ENCODE measurements at places on chromosomes 1 and 21.

DNA sequence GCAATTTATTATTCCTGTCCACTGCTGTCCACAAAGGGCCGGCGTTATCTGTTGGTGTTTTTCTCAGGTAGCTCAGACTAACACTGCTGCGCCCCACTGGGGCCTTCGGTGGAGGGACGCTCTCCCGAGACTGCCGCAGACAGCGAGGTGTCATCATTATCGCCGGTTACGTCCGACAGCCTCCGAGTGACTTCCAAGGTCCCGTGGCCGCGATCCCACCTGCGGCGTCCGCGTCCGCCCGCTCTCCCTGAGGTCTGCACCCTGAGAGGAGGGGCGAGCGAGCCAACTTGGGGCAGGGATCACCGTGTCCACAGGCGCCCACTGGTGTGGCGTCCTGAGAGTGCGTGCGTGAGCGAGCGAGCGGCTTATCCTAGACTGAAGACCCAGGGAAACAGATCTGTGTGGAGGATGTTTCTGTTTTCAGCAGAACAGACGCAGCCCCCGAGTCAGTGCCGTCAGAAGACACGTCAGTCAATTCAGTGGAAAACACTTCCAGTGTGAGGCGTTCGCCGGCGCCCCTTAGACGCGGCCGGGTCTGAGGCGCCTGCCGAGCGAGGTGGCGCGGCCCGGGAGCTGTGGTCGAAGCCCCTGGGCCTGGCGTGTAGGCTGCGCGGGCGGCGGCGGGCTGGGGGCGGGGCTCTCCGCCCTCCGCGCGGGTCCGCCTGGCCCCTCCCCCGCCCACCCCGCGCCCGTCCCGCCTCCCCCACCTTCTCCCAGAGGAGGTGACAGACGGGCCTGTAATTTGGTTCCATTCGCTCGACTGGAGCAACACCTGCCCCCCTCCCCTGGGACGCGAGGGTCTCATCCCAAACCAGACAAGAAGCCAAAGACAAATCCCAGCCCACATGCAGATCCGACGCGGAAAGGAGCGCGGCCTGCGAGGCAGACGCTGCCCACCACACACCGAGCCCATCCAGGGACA lies 12.6 kb downstream of the NHLH2 start:
- no peak for DNase-seq

- DNase-seq, result no peak
These were observed 105.3 kb upstream of the SLC45A1 start for GRCh38 chr1:8212580-8213031.

- DNase-seq, result no peak
These were observed 4.0 kb downstream of the ZBTB7B start for GRCh38 chr1:155006601-155007101.

GRCh38 chr1:24091971-24092482 lies 19.9 kb downstream of the MYOM3 start:
- DNase-seq, result no peak

- DNase-seq, result no peak
These were observed 83.0 kb upstream of the GADD45A start for GRCh38 chr1:67601955-67602354.

- no peak for DNase-seq
These were observed 3.5 kb upstream of the TSPEAR start for GRCh38 chr21:44714905-44715304.

DNA sequence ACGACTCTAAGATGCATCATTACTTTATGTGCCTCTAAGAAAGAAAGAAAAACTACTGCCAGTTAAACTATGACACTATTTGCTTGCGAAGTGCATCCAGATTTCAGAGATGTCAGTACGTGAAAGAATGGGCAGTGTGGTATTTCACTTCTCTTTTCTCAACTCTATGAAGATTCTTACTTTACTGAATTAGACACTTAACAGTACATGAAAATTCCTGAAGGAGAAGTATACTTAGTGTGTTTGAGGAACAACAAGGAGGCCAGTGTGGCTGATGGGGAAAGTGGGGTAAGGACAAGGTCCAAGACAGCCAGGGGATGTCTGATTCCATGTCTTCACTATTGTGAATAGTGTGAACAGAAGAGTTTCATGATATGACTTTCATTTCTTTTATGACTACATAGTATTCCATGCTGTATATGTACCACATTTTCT lies 53.9 kb upstream of the HSD17B7 start:
- DNase-seq, result no peak

- no peak for DNase-seq
These were observed 105.8 kb downstream of the SIK1 start for GRCh38 chr21:43321111-43321510.

- DNase-seq, result no peak
These were observed 14.5 kb upstream of the ATP1A4 start for GRCh38 chr1:160136926-160137200.

DNA sequence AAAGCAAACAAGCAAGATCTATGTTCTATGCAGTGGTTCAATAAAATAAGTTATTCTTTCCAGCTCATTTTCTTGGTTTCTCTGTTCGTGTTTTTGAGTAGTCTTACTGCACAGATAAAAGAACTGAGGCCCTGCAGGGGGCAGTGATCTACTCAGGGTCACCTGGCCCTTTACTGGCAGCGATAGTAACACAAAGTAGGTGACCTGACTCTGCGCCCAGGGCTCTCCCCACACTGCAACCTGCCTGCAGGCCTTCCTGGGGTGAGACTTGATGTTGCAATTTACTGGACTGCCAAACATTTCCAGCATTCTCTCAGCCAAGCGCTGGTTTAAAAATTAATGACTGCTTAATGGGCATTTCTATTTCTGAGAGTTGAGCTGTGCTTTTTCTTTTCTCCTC lies 110.3 kb downstream of the HUNK start:
- no peak for DNase-seq

DNA sequence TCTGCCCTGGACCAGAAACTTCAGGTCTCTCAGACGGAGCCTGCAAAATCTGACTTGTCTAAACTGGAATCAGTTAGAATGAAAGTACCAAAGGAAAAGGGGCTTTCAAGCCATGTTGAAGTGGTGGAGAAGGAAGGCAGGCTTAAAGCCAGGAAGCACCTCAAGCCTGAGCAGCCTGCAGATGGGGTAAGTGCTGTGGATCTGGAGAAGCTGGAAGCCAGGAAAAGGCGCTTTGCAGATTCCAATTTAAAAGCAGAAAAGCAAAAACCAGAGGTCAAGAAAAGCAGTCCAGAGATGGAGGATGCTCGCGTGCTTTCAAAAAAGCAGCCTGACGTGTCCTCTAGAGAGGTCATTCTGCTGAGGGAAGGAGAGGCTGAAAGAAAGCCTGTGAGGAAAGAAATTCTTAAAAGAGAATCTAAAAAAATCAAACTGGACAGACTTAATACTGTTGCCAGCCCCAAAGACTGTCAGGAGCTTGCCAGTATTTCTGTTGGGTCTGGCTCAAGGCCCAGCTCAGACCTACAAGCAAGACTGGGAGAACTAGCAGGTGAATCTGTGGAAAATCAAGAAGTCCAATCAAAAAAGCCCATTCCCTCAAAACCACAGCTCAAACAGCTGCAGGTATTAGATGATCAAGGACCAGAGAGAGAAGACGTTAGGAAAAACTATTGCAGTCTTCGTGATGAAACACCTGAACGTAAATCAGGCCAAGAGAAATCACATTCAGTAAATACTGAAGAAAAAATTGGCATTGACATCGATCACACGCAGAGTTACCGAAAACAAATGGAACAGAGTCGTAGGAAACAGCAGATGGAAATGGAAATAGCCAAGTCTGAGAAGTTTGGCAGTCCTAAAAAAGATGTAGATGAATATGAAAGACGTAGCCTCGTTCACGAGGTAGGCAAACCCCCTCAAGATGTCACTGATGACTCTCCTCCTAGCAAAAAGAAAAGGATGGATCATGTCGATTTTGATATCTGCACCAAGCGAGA lies 46.6 kb downstream of the ZBTB17 start:
- DNase-seq, result no peak

DNA sequence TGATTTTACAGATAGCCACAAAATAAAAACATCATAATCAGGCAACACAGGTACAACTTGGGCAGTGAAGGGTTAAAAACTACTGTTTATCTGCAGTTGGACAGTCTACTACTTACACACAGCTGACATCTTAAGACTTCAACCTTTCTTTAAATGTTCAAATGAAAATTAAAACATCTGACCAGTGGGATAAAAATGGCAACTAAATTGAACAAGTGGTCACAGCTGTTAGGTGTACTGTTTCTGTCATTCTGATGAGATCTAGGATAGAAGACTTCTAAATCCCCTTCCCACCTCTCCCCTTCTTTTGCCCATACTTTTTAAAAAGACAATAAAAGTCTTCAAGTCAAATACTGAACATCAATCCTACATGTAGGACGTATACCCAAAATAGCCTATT lies 56.2 kb downstream of the ENAH start:
- no peak for DNase-seq

DNA sequence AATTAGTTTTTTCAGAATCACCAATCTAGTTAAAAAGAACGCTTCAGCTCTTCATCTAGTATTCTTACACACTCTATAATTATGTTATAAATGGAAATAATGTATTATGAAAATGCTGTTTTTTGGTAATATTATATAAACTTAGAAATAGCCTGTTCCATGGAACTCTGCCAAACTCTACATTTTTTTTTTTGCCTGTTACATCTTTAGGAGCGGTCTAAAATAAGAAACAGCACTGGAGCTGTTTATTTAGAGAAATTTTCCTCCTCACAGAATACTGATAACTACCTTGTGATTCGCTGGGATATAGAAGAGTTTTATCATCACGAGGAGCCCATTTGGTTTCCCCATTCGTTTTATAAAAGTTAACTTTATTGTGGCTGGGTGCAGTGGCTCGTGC lies 58.5 kb downstream of the PKN2 start:
- no peak for DNase-seq

- DNase-seq, result no peak
These were observed 35.8 kb downstream of the WNT4 start for GRCh38 chr1:22107126-22107525.

DNA sequence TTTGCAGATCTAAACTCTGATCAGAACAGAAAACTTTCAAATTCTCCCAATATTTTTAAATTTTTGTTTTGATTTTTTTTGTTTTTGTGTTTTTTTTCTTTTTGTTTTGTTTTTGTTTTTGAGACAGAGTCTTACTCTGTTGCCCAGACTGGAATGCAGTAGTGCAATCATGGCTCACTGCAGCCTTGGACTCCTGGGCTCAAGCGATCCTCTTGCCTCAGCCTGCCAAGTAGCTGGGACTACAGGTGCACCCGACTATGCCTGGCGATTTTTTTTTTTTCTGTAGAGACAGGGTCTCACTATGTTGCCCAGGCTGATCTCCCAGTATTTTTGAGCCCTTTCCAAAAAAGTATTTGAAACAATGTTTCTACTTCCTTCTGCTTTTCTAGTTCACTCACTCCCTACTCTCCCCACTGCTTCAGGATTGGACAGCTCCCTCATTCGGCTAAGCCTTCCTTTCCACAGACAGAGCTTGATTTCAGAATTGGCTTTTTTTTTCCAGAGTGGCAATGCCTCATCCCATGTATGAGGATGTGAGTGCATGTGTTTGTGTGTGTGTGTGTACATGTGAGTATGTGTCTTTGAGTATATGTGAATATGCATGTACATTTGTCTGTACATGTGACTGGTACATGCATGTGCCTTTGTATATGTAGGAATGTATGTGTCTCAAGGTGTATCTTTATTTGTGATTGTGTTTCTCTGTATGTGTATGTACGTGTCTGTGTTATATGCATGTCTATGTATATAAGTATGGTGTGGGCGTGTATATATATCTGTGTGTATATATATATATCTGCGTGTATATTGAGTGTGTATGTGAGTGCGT lies 11.9 kb downstream of the LHX4 start:
- no peak for DNase-seq

DNA sequence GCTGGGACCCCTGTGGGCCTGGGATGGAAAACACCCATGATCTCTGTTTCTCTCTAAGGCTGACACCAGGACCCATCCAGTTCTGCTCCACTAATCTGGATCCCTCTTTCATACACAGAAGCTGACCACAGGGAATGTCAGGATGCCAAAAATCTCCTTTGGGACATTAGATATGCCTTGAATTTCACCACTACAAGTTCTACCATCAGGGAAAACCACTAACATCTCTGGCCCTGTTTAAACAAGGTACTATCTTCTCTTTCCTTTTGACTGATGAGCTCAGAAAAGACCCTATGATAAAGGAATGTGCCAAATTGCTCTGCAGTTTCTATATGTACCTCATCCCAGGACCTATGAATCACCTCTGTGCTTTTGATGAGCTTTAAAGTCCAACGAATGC lies 10.2 kb upstream of the PLXNA2 start:
- DNase-seq, result no peak

- no peak for DNase-seq
These were observed 182.4 kb downstream of the MIS18A start for GRCh38 chr21:32096411-32096810.

DNA sequence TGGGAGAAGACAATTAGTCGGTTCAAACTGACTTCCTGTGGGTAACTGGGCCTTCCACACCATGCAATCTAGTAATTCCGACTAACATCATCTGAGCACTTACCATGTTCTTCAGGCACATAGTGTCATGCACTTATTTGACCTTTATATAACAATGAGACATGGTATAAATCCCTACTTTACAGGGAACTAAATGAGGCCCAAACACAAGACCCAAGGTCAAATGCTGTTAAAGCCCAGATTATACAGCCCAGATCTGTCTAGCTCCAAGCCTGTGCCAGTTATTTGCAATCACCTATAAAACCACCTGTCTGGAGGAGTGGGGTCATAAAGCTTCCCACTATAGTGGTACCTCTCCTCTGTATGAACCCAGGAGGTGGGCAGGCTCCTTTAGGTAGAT lies 40.8 kb downstream of the JAK1 start:
- DNase-seq, result no peak

GRCh38 chr1:25683731-25684130 lies 67.1 kb downstream of the MAN1C1 start:
- DNase-seq, result no peak

- no peak for DNase-seq
These were observed 520 bp downstream of the TARS2 start for GRCh38 chr1:150487763-150488115.

DNA sequence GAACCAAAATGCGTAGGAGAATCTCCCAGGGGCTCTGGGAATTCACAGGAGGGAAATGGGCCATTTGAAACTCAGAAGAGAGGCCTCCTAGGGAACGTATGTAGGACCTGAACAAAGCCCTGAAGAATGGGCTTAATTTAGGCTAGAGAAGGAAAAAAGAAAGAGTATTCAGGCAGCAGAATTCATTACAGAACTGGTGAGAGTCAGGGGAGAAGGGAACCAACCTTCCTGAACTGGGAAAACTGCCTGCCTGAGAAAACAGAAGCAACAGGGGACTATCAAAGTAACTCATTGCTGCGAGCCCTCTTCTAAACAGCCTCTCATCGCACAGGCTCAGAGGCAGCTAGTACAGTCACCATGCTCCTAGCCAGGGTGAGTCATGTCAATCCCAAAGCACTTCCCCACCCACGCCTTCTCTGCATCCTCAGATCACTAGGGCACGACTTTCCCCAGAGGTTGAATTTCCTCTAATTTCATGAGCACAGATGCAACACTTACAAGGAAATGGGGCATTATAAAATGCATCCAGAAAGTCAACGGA lies 98.1 kb downstream of the ADSS2 start:
- DNase-seq, result no peak

Data from stimulated activated CD8-positive, alpha-beta memory T cell treated with anti-CD3 and anti-CD28 coated beads, Interleukin-4, amount 100 ng/mL, for 4 hours (primary cell).